ENCODE measurements at places on chromosomes 6 and 20.

DNA sequence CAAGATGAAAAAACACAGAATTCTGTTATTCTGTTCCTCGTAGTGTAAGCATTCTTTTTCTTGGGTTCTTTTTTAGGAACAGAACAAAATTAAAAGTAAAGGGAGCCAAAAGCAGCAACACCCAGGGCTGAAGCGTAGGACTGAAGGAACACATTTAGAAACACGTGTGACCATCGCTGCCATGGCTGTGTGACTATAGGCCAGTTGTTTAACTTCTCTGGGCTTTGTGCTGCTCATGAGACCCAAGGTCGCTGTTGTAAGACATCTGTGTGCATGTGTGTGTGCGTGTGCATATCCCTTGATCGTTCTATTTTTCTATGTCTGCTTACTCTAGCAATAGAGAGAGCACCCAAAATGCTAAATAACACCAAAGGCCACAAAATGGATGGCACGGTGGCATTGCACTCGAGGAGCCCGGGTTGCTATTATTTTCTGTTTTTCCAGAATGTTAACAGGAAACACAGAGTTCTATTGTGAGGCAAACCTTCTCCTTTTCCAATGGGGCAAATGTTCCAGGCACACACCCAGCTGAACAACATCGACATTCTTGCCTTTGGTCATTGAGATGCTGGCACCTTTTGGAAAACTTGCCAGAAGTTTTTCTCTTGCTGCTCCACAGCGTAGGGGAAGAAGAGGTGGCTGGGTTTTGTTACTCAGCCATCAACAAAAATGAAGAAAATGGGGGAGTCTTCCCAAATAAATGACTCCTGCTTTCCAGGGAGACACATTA lies 267.8 kb upstream of the ECI2 start:
- H3K4me1 ChIP-seq, result no peaks in the 10 kb centered on the region
- no peak for ATAC-seq
- H3K36me3 ChIP-seq, result no peaks in the 10 kb centered on the region
- peaks cover 9% of the 10 kb centered on the region for H3K27me3 ChIP-seq
- H3K4me3 ChIP-seq, result no peak overlapping the region
- no peak overlapping the region for H3K27ac ChIP-seq

DNA sequence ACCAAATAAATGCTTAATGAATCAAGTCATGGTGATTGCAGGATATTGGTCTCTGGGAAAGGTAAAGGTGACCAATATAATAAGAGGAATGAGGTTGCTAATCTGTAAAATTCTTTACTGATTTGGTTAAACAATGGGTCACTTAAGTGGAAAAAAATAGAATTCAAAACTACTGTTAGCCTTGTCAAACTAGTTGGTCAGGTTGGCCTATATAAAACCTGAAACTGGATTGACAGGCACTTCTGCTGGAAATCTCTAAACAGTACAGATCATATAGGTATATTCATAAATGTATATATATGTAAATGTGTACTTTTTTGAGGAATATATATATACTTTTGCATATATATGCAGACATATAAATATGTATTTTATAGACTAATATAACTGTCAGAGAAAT lies 19.7 kb downstream of the PLCB4 start:
- no peaks in the 10 kb centered on the region for H3K27me3 ChIP-seq
- H3K4me1 ChIP-seq, result no peaks in the 10 kb centered on the region
- no peak overlapping the region for H3K4me3 ChIP-seq
- H3K27ac ChIP-seq, result no peak overlapping the region

DNA sequence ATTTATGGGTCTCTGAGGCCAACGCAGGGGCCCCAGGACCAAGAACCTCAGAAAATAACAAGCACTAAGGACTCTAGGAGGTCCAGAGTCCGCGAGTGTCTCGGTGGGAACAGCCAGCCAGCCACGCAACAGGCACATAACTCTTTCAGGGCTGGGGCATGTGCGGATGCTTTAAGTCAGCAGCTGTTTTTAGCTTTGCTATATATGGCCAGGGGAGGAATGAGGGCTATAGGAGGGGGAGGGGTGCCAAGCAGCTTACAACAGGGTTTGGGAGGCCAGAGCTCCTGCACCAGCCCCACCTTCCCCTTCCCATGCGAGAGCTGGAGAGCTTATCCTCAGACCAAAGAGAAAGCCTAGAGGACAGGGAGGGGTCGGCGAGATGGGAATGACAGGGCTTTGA lies 6.2 kb downstream of the JPH2 start:
- H3K27me3 ChIP-seq, result peaks cover 42% of the 10 kb centered on the region
- H3K4me3 ChIP-seq, result no peak overlapping the region
- H3K36me3 ChIP-seq, result no peaks in the 10 kb centered on the region
- no peak for ATAC-seq
- no peak overlapping the region for H3K27ac ChIP-seq
- no peaks in the 10 kb centered on the region for H3K4me1 ChIP-seq

- peaks cover 7% of the 10 kb centered on the region for H3K4me1 ChIP-seq
- ATAC-seq, result no peak
- no peaks in the 10 kb centered on the region for H3K27me3 ChIP-seq
- no peaks in the 10 kb centered on the region for H3K36me3 ChIP-seq
- H3K4me3 ChIP-seq, result no peak overlapping the region
These were observed 71.1 kb downstream of the ZDHHC14 start for GRCh38 chr6:157452096-157452495.

- peaks cover 81% of the 10 kb centered on the region for H3K36me3 ChIP-seq
- H3K27ac ChIP-seq, result no peak overlapping the region
- H3K4me3 ChIP-seq, result no peak overlapping the region
- H3K27me3 ChIP-seq, result no peaks in the 10 kb centered on the region
- peaks cover 5% of the 10 kb centered on the region for H3K4me1 ChIP-seq
These were observed 31.6 kb downstream of the AHI1 start for GRCh38 chr6:135465903-135466302.

DNA sequence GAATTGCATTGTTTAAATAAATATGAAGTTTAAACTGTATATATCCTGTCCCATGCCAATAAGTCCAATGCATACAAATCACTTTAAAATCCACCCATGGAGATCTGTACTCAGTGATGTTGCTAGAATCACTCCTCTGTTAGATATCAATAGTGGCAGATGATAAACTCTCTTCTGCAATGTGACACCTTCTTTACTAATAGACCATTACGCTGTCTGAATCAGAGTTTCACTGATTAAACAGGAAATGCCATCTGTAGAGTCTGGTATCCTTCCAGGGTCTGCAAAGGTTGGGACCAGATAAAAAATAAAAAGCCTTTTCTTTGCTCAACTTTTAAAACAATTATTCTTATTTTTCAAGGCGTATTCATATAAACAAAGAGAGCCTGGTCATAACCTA lies 134.5 kb downstream of the EDN3 start:
- no peak overlapping the region for H3K4me3 ChIP-seq
- no peaks in the 10 kb centered on the region for H3K36me3 ChIP-seq
- H3K4me1 ChIP-seq, result no peaks in the 10 kb centered on the region
- H3K27ac ChIP-seq, result no peak overlapping the region

- H3K27me3 ChIP-seq, result no peaks in the 10 kb centered on the region
- no peak overlapping the region for H3K4me3 ChIP-seq
- H3K36me3 ChIP-seq, result no peaks in the 10 kb centered on the region
- H3K4me1 ChIP-seq, result no peaks in the 10 kb centered on the region
- H3K27ac ChIP-seq, result no peak overlapping the region
- ATAC-seq, result no peak
These were observed 222.3 kb downstream of the UBE3D start for GRCh38 chr6:82843291-82843885.

- H3K4me3 ChIP-seq, result no peak overlapping the region
- H3K27ac ChIP-seq, result no peak overlapping the region
- no peaks in the 10 kb centered on the region for H3K36me3 ChIP-seq
- ATAC-seq, result peak; percentile 59
- H3K4me1 ChIP-seq, result peaks cover 5% of the 10 kb centered on the region
- H3K27me3 ChIP-seq, result peaks cover 18% of the 10 kb centered on the region
These were observed 93.7 kb upstream of the ATXN1 start for GRCh38 chr6:16854986-16855385.

DNA sequence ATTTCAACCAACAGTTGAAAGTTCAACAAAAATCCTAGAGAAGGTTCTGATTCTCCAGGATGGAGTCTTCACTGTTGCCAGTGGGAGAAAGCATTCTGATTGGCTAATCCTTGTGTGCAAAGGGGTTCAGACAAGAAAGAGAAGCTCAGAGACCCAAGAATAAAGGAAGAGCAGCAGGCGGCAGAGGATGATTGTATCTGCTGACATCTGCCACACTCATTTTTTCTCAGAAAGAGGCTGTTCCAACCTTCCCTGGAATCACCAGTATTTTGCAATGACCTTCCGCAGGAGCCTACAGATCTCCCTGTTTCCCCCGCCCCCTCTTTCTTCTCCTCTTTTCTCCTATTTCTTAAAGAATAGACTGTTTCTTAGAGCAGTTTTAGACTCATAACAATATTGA lies 376.7 kb downstream of the CDH26 start:
- no peaks in the 10 kb centered on the region for H3K4me1 ChIP-seq
- no peak for ATAC-seq
- H3K36me3 ChIP-seq, result no peaks in the 10 kb centered on the region

DNA sequence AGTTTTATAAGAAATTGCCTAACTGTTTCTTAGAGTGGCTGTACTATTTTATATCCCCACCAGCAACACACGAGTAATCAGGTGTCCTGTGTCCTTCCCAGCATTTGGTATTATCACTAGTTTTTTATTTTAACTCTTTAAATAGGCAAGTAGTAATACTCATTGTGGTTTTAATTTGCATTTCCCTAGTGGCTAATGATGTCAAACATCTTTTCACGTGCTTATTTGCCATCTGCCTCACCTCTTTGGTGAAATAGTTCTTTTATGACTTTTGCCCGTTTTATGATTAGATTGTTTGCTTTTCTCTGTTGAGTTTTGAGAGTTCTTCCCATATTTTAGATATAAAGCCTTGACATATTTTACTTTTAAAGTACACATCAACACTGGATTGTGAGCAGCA lies 57.8 kb downstream of the GCLC start:
- peaks cover 1% of the 10 kb centered on the region for H3K4me1 ChIP-seq
- H3K27me3 ChIP-seq, result peaks cover 19% of the 10 kb centered on the region
- H3K4me3 ChIP-seq, result no peak overlapping the region
- H3K27ac ChIP-seq, result no peak overlapping the region

All from activated T-helper 17 cell treated with anti-CD3 and anti-CD28 coated beads, Interleukin-2, amount 50 U/mL, for 72 hours (primary cell).